ENCODE measurements at places on chromosomes 11 and 22.

DNA sequence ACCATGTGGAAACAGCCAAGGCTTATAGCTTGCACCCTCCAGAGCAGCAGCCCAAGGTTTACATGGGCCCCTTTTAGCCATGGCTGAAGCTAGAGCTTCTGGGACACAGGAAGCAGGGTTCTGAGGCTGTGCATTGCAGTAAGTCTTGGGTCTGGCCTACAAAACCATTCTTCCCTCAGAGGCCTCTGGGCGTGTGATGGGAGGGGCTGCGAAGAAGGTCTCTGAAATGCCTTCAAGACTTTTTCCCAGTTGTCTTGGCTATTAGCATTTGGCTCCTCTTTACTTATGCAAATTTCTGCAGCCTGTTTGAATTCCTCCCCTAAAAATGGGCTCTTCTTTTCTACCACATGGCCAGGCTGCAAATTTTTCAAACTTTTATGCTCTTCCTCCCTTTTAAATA lies 109.5 kb downstream of the BBOX1 start:
- no peak for DNase-seq

- DNase-seq: no peak
Measured at GRCh38 chr22:42324990-42325710, 54.7 kb upstream of the TCF20 start.

GRCh38 chr22:26127126-26127525 lies 42.1 kb upstream of the SEZ6L start:
- no peak for DNase-seq

GRCh38 chr22:27642104-27642800 lies 159.3 kb downstream of the MN1 start:
- DNase-seq: no peak

DNA sequence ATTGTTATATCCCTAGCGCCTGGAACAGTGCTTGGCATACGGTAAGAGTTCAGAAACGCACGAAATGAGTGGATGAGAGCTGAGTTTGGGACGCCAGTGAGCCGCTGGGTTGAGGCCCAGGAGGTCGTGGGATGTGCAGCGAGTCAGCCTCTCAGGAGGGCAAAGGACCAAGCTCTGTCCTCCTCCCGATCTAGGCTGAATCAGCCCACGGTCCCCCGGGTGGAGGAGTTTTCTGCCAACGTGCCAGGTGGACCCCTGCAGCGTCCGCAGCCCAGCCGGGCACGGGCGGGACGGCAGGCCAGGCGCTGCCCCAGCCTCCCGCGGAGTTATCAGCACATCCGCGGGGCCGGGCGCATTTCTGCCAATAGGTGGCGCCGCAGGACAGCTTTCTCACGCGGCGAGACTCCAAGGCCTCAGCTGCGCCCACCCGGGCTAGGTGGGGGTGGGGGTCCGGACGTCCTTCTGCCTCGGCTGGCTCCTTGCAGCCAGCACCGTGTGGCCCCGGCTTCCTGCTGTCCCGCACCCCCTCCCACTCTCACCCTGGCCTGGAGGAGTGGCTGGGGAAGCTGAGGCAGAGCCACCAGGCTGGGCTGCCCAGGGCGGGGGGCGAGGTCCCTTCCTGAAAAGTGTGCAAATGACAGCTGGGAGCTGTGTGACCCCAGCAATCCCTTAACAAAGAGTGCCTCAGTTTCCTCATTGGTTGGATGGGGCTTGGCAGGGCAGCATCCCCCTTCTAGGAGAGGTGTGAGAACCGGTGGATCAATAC lies 2.2 kb upstream of the RPS19BP1 start:
- DNase-seq: peak; percentile 71

GRCh38 chr11:35160902-35161597 lies 22.1 kb downstream of the CD44 start:
- DNase-seq: no peak

GRCh38 chr11:116882386-116882785 lies 45.0 kb upstream of the APOA1 start:
- DNase-seq: peak; percentile 32

DNA sequence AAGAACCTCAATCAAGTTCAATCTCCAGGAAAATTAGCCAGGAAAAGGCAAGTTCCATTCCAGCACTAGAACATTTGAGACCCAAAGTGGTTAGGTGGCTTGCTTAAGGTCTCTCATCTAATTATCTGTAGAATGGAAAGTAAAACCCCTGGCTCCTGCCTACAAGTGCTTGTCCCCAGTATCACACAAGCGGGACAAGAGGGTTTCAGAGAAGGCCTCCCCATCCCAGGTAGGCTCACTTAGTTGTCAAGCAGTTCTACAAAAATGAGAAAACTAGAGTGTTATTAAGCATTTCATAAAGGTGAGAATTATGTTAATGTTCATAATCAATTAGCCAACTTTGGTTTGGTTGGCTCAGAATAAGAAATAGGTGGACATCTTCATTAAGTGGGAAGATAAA lies 5.5 kb downstream of the POU2AF1 start:
- no peak for DNase-seq

DNA sequence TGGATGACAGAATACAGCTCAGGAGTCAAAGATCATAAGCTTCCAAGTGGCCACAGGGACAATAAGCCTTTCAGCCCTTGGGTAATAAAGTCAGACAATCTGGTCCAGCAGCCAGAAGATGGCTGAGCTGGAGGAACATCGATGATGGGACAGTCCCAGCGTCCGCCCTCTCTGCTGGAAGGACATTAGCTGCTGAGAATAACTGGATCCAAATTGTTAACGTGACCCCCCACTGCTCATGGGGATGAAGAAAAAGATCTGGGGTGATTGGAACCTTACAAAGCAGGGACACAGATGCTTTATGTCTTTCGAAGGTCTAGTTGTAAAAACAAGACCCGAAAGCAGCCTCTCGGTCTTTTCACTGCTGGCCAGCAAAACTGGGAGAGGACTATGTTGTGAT lies 71.0 kb downstream of the IGLL5 start:
- DNase-seq: no peak

GRCh38 chr22:23772649-23773473 lies at the start of gene MMP11:
Gene MMP11, plus strand, starts transcription at chr22:23772849. Its CDS starts 22 bp downstream, at chr22:23772871.
- peak; percentile 29 for DNase-seq

All from PC-3 (cell line).